ENCODE measurements at places on chromosomes 2 and 18.

- DNase-seq = no peak
Measured at GRCh38 chr2:98552499-98553179, 55.7 kb downstream of the COA5 start.

- DNase-seq = no peak
Measured at GRCh38 chr2:207126724-207127308, 38.9 kb downstream of the KLF7 start.

DNA sequence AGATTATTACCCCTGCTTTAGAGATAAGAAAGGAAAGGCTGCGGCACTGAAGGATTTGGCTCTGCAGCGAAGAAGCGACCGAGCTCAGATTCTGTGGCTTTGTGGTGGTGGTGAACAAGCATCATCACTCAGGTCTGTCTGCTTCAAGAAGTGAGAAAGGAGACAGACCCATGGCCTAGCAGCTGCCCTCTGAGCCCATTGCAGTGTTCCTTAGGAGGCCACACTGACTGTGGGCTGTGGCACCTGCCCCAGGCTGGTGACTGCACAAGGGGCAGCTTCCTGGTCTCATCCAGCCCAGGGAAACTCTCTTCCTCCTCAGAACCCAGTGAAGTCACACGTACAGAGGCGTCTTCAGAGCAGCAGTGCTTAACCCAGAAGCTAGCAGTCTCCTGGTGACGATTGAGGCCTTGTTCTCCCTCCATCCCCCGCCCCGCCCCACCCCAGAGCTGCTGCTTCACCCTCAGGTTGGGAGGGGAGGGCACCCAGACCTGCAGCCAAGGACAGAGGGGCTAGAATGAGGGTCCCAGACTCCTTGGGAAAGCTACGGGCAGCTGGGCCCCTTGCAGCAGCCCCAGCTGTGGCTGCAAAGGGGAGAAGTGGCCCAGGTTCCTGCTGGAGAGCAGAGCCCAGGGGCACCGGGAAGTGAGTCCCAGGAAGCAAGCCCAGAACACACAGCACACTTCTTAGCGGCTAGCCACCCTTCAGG, 22.2 kb downstream of the BIN1 start:
- no peak for DNase-seq

- DNase-seq = no peak
Measured at GRCh38 chr2:215692387-215693079, 256.7 kb upstream of the FN1 start.

GRCh38 chr2:215851082-215851481, 162.3 kb downstream of the MREG start:
- DNase-seq = no peak
